ENCODE measurements at places on chromosomes 16 and 17.

DNA sequence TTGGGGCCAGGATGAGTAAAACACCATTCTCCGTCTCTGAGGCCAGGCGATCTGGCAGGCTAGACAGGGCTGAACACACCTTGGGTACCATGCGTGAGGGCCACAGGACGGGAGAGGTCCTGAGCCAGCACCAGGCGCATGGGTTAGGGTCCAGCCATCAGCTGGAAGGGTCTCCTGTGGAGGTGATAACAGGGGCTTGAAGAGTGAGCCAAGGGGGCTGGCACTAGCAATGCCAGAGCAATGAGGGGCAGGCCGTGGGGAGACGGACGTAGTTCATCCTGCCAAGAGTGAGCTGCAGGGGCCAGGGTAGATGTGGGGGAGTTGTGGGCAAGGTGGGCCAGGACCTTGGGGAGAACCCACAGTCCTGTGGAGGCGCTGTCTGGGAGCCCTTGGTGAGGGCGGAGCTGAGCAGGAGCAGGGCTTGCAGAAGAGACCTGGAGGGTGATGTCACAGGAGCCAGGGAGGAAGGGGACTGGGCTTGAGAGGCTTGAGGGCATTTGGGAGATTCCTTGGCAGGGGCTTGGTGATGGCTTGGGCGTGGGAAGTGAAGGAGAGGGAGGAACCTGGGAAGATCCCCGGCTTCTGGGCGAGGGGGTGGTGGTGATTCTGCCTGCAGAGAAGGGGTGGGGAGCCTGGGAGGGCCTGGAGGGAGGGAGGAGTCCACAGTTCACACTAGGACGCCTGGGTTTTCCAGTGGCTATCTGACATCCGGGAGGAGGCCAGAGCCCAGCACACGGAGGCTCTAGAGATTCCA lies 6.3 kb upstream of the NPTX1 start:
- no peak for DNase-seq

DNA sequence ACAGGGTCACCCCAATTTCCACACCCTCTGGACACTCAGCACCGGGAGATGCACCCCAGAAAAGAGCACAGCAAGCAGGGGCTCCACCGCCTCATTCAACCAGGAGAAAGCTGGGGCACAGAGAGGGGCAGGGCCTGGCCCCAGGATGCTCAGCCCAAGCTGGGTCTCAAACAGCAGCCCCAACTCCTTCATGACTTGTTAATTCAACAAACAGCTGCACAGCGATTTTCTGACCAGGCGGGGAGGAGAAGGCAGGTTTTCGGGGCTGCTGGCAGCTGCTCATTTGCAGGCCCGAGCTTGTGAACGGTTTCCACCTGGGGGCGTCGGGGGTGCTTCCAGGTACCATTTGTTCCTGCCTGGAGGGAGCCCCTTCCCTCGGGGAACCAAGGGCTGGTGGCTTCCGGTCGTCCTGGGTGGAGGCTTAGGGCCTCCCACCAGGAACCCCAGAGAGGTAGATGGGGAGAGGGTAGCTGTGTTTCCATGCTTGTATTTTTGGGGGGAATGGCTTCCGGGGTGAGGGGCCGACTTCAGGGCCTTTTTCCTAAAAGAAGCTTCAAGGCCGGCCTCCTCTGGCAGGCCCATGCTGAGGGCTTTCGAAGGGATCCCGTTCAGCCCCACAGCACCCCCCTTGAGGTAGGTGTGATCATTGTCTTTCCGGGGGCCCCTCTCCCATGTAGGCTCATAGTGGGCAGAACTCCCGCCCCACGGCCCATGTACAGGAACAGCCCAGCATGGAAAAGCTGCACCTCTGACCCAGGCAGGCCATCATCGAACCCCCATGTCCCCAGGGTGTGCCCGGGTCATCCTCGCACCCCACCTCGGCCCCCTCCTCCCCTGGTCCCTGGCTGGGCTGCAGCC lies 191.6 kb upstream of the GSE1 start:
- DNase-seq: no peak

GRCh38 chr17:70804161-70804560 lies 634.8 kb downstream of the KCNJ2 start:
- DNase-seq: no peak

DNA sequence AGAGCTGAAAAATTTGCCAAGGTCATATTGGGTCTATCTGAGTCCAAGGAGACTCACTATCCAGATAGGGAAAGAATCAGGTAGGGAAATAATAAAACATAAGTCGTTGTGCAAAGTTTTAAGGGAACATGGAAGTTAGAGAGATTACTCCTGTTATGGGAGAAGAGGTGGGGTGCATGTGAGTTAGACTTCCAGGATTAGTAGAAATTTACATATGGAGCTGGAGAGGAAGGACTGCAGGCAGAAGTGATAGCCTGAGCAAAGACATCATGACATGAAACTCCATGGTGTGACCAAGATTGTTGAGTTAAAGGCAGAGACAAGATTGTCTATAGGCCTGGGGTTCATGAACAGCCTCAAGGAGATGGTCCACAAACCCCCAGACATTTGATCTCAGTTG lies 5.8 kb upstream of the KSR1 start:
- no peak for DNase-seq

DNA sequence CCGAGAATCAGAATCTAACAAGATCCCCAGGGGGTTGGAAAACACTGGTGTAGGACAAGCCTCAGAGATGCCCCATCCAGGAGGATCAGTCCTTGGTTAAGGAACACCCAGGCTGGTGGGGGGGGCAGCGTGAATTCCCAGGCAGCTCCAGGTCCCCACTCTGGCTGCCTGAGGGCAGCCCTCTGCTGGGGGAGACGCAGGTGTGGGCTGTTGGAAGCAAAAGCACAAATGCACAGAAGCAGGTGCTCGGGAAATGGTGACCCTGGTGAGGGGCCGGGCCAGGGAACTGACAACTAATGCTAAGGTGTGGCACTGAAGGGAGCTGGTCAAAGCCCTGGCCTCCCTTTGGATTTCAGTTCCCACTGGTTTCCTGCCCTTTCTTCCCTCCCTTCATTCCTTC lies 140.8 kb upstream of the CDH5 start:
- DNase-seq: no peak

DNA sequence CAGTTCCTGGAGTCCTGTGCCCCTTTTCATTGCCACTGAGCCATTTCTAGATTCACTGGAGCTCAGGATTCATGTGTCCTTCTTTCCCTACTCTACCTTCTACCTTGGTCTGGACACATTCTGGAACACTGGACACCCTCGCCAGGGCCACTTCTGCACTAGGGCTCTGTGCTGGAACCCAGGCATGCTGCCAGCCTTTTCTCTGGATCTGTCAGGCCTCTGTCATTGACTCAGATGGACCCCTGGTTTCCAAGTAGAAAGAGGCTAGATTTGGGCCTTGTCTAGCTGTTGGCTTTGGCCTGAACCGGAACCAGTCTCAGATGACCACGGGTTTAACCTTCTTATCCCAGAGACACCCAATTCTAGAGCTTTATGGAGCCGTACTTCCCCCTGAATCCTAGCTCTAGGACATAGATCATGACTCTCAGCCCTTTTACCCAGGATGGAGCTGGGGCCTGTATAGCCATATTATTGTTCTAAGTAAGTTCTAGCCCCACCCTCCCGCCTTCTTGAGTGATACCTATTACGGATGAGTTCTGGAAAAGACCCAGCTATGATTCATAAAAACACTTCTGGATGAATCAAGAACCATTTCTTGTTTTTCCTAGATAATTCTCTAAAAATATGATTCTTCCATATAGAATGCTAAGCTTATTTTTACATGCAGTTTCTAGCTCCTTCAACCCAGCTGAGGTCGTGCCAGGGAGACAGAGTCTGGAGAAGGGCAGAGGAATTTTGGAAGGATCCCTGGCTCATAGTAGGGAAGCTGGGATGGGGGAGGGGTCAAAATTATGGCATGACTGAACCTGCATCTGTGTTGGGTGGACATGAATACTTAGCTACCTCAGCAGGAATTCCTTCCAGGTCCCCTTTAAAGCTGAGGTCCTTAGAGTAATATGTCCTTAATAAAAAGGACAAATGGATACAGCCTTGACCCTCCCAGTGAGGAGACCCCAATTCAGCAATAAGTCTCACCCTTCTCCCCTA lies 1.1 kb upstream of the CHRNB1 start:
- DNase-seq: no peak

DNA sequence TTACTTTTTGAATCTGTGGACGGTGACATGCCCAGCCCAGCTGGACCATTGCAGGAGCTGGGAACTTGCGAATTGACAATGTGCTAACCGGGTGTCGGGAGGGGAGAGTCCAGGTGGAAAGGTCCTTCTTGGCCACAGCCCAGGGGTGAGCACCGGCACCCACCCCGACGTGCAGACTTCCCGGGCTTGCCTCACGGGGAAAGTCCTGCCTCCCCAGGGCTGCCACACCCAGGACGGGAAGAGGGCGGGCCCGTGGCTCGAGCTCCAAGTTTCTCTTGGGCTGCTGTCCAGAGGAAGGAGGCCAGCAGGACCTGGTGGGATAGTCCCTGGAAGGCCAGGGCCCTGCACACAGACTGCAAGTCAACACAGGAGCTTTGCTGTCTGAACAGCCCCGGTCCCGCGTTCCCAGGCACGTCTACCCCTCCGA lies 17.7 kb downstream of the CARD14 start:
- no peak for DNase-seq

- no peak for DNase-seq
Observed at GRCh38 chr17:41420134-41420533, 4.3 kb downstream of the KRT37 start.

DNA sequence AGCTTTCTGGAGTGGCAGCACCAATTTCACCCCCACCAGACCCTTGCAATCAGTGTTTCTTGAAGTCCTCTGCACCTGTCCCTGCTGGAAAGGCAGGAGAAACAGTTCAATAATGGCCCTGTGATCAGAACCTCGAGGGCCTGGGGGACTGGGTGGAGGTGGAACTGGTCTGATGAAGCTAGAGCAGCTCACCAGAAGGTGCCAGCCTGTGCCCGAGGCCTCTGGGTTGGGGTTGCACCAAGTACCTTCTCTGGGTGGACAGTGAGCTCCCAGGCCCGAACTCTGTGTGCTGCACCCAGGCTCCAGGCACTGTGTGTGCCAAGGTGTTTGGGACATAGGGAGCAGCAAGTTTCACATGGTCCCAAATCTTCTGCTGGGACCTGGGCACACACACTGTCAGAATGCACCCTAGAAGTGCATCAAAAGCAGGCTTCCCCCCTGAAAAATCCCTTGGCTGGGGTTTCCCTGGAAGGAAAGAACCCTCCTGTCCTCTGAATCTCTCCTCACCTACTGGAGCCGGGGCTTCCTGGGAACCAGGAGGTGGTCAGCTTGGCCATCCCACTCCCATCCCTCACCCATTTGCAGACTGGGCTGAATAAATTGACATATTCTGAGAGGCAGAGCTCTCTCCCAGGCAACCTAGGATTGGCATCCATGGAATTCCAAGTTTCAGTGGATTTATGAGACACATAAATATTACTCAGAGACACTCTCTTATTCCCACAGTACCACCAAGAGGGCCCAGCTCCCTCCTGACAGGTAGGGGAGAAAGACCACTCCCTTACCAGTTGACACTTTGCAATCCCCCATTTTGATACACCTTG lies 17.4 kb downstream of the CD300LG start:
- no peak for DNase-seq

GRCh38 chr16:85859818-85860125 lies 39.2 kb upstream of the IRF8 start:
- no peak for DNase-seq

GRCh38 chr17:73194514-73195222 lies 1.8 kb downstream of the COG1 start:
- no peak for DNase-seq

DNA sequence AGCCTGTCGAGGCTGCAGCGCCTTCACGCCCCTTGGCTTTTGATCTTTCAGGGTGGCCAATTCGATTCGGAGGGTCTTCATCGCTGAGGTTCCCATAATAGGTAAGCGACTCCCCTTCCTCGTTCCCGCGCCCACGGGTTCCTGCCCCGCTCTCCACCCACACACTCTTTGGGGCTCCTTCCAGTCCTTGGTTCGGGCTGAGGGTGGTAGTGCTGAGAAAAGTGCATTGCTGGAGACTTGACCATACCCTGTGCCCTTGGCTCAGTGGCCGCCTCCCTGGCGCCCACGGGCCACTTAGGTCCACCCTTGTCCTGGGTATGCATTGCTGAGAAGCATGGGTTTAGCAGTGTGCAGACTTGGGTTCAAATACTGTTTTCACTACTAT lies 491 bp downstream of the POLR2C start:
- DNase-seq: no peak

- no peak for DNase-seq
Observed at GRCh38 chr16:29107299-29107698, 122.4 kb downstream of the LAT start.

DNA sequence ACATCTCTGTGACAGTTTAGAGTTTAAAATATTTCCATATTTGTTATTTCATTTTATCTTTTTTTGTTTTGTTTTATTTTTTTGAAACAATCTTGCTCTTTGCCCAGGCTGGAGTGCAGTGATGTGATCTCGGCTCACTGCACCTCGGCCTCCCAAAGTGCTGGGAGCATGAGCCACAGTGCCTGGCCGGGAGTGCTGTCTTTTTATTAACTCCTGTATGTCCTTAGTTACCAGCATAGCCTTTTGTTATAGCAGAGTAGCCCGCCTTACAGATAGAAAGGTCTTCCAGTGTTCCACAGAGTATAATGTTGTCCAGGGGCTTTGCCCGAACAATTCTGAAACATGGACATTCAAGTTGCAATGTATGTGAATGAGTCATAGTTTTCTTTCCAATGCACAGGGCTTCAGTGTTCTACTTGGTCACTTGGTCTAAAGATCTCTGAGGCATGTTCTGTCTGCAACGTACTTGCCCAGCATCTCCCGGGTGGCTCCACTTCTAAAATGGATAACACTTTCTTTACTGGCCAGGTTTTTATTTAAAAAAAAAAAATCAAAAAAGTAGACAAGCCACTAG lies 125.6 kb downstream of the KCNJ18 start:
- no peak for DNase-seq

DNA sequence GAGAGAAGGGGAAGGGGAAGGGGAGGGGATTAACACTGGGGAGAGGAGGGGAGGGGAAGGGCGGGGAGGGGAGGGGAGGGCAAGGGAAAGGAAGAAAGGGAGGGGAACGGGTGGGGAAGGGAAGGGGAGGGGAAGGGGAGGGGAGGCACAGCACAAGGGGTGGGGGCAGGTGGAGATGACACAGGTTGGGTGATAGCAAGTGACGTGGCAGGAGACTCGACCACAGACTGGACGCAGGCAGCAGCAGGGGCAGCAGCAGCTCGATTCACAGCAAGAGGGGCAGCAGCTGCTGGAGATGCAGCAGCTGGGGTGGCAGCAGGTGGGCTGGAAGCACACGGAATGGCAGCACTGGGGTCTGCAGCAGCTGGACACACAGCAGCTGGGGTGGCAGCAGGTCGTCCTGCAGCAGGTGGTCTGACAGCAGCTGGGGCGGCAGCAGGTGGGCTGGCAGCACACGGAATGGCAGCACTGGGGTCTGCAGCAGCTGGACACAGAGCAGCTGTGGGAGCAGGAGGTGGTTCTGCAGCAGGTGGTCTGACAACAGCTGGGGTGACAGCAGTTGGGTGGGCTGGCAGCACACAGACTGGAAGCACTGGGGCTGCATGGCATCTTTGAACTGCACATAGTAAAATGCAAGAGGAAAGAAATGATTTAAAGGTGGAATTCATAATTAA lies at the start of gene KRTAP4-16:
KRTAP4-16 (minus strand) TSS at position 624 of the 674 bp plus-strand sequence; CDS start at position 624, 0 bp downstream.
- DNase-seq: no peak

GRCh38 chr17:76439314-76439928 lies 13.5 kb downstream of the UBE2O start:
- DNase-seq: no peak
